ENCODE measurements at places on chromosomes 4 and X.
A peak's percentile ranks its signal among the peaks of the same experiment; 100 is the strongest.

DNA sequence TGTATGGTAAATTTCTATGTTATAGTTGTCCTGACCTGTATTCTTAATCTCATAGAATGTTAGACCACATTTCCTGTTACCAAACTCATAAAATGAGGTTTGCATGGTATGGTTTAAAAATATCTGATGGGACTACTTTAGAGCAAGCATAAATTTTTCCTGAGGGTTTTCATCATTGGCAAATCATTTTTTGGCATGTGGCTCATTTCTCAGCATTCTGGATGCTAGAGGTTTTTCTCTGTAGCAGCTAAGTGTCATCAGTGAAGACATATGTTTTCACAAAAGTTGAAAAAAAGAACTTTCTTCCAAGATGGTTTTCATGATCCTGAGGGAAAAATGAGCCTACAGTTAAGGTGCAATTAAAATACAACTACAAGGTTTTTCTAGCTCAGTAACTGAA, 503.5 kb upstream of the FAM47C start:
- DNase-seq = no peak

GRCh38 chr4:51885363-51885762, 42.4 kb downstream of the DCUN1D4 start:
- no peak for DNase-seq

DNA sequence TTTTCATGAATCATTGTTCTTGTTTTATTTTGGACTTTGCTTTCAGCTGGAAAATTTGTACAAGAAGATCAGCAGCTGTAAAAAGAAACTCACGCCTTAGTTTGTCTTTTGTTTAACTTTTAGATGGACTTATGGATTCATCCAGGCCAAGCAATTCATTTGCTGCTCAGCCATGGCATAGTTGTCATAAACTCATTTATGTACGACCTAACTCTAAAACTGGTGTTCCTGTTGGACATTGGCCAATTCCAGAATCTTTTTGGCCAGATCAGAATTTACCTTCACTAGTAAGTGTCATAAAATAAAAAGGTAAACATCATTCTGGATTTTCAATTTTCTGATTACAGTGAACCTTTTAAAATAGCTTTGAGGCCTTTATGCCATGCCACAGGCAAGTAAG, 29.1 kb downstream of the INTS6L start:
- no peak for DNase-seq

DNA sequence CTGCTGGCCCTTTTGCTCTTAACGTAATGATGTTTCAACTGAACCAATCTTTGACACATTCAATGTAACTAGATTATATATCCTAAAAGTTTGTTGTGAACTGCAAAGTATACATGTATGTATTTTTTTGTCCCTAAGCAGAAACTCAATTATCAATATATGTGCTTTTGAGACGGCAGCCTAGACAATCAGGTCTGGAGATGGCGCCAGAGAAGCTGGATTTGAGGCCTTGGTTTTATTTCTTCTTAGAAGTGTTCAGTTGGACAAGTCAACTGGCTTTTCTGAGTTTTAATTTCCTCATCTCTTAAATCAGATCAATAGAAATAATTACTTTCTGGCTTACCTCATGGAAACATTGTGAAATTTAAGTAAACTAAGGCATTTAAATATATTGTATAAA, 62.5 kb downstream of the DCAF8L1 start:
- DNase-seq = no peak

DNA sequence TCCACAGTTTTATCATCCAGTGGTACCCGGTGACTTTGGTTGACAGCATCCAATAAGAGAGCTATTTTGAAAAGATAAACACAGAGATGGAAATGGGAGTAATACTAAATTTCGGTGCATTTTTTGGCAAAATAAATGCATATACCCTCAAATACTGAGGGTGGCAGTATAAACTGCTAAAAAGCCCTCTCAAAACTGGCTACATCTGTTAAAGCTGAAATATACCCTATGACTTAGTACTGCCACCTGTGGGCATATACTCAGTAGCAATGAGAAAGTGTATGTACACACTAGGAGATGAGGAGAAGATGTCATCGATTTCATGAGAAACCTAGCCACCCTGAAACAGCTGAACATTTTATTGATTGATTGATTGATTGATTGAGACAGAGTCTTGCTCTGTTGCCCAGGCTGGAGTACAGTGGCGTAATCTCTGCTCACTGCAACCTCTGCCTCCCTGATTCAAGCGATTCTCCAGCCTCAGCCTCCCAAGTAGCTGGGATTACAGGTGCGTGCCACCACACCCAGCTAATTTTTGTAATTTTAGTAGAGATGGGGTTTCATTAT, 12.2 kb upstream of the TMEM128 start:
- DNase-seq = no peak

DNA sequence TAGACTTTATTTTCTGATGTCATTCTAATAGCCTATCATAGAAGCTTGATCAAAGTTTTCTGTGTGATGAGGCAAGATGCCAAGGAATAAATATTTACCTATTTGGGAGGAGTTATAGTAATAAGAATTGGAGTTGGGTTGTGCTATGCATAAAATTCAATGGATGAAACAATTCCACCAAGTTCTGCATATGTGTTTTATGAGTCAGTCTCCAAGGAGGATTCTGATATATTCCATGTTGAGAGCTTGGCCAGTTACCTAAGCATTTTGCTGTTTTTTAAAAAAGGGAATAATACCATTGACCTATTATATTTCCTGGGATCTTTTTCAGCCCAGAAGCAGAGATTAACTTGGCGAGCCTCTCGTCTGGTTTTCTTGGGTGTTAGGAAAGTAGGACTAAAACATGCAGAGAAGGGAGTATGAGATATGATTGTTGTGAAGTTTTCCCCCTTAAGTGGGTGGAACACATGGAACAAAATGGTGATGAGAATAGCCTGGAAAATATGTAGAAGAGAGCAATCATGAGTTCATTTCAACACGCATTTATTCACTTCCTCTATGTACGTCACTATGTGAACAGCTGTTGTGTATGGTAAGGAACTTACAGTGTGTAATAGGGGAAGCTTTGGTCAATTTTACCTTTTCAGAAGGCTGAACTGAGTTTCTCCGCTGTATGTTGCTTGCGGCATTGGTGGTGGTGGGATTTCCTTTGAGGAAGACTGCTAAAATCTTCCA, 39.2 kb downstream of the POLA1 start:
- no peak for DNase-seq

DNA sequence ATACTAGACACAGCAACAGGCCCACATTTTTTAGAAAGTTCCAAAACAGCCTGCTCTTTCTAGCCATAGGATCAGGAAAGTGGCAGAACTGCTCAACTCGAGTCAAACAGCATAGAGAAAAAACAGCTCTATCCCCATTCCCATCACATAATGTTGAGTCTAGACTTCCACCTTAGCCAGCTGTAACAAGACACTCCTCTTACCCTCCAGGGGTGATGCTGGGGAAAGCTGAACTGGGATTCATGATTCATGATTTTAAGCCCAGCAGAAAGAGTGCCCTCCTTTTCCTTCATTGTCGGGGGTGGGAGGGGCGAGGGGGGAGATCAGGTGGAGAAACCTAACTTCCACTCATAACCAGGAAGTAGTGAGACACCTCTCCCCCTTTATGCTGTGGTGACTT, 86.1 kb downstream of the CENPC start:
- DNase-seq = no peak

- no peak for DNase-seq
Measured at GRCh38 chr4:94469221-94469784, 17.6 kb downstream of the PDLIM5 start.

DNA sequence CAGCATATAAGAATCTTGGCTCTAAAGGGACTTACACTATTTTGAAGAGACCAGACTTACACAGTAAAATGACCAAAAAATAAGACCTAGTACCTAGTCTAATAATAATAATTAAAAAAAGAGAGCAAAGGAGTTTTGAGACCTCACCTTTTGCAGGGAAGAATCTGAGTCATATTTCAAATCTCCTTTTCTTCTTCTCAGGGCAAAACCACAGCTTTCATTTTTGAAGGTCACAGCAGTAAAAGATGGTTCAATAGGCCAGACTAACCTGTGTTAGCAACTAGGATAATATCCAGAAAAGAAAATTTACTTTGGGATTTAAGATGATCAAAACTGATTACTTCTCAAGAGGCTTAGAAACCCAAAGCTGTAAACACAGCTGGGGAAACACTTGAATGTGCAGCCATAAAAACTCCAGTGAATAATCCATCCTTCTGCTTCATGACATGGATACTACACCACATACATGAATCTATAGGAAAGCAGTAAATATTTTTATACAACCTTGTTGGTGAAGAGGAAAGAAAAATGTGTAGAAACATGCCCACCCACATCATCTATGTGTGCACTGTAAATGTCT, 25.9 kb upstream of the LNX1 start:
- DNase-seq = no peak

DNA sequence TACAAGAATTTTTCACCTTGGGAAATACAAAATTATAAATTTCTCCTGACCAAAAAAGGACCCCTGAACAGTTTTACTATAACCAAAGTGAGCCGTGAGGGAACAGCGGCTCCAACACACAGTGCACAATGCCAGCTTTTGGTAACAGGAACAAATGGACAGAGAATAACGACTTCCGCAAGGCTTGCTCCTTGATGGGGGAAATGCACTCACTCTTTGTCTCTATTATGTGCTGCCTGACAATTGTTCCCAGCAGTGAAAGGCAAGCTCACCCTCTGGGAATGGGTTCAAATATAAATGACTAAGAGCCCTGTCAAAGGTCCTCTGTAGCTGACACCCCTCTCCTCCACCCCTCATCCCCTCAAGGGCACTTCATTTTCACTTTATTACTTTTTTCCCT, 325.8 kb upstream of the GALNT7 start:
- DNase-seq = no peak

- no peak for DNase-seq
Measured at GRCh38 chr4:111652236-111652635, 493.0 kb upstream of the FAM241A start.

DNA sequence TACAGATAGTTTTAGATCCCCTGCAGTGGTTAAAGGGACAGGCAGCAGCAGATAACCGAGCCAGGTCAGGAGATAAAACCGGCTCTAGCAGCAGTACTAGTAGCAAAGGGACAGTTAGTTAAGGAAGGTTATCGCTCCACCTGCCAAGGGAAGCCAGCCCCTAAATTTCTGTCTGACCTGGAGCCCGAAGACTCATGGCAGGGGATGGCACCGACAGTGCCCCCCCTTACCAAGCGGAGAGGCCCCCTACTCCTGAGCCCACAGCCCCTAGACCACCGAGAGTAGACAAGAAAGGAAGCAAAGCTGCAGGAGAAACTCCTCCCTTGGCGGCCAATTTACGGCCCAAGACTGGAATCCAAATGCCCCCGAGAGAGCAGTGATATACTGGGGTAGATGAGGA, 61.3 kb upstream of the MAGEC2 start:
- no peak for DNase-seq

- DNase-seq = no peak
Measured at GRCh38 chrX:40156470-40157227, 58.9 kb upstream of the BCOR start.

- no peak for DNase-seq
Measured at GRCh38 chrX:69210581-69210980, 45.3 kb upstream of the PJA1 start.

GRCh38 chr4:33592701-33593100, 2651.6 kb downstream of the ARAP2 start:
- DNase-seq = no peak

DNA sequence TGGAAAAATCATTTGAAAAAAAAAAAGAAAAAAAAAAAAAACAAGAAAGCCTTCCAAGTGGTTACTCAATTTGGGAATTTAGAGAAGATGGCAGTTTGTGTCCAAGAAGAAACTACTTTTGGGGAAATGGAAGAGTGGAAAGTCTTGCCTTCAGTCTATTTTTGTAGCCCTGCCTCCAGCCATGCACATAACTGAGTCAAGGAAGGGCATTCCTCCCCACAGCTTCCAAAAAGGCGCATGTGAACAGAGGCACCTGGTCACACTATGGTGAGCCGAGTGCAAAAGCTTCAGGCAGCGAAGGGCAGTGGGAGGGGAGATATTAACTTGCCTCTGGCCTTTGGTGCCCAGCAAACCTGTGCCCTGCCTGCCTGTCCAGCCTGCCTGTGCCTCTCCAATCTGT, 163.7 kb downstream of the SMIM20 start:
- DNase-seq = no peak

- no peak for DNase-seq
Measured at GRCh38 chr4:81471298-81471587, 464 bp downstream of the RASGEF1B start.

DNA sequence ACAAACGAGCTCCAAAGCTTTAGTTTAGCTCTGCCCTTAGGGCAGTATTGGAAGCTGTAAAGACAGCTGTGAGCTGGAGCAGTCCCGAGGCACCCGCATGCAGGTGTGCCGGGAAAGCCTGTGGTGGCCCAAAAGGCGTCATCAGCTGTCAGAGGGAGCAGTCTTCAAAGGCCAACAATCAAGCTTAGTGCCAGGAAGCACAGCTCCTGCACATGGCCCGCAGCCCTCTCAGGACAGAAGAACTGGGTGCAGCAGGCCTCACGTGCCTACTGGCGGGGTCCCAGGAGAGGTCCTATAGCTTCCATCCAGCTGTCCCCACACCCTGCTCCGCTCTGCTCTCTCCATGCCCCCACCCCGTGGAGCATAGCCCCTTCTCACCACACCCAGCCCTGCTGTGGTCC, 92.2 kb upstream of the TRIM2 start:
- no peak for DNase-seq

GRCh38 chr4:108450236-108450898, 170.0 kb upstream of the RPL34 start:
- DNase-seq = no peak

- no peak for DNase-seq
Measured at GRCh38 chr4:48109413-48110263, 24.4 kb downstream of the TXK start.

GRCh38 chr4:77433418-77433733, 172.2 kb upstream of the CXCL13 start:
- peak; percentile 41 for DNase-seq

- DNase-seq = no peak
Measured at GRCh38 chrX:76893930-76894329, 466.4 kb downstream of the MAGEE1 start.

GRCh38 chr4:94711635-94712034, 46.1 kb upstream of the BMPR1B start:
- DNase-seq = no peak

DNA sequence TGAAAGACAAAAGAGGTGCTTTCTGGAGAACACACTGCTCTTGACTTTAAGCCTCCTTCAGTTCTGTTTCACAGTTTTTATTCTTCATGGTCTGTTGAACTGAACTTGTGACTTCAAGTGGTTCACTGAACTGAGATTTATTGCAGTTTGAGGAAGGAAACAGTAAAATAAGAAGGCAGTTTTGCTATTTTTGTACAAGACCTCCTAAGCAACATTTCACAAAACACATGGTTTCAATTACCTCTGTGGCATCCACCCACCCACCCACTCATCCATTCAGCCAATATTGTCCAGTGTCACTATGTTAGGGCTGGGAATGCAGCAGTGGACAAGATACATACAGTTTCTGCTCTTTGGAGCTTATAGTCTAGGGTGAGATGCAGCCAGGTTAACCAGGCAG, 131.3 kb downstream of the IL1RAPL2 start:
- no peak for DNase-seq

DNA sequence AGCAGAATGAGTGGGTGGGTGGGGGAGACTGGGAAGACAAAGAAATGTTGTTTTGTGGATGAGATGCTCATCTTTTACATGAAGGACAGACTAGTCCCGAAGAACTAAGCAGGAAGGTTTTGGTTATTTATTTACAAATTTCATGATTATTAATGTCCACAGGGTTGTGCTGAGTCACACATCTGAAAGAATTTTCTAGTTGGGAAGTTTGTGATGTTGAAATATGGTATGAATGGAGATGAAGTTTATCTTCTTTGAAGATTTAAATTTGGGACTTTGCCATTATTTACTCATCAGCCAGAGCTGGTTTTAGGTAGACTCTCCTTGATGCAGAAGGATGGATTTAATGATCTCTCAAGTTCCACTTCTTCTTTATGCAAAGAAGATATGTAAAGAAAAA, 75.5 kb downstream of the MOSPD2 start:
- DNase-seq = no peak

All from KG1 (cell line).